ENCODE measurements at places on chromosomes 3 and 15.

DNA sequence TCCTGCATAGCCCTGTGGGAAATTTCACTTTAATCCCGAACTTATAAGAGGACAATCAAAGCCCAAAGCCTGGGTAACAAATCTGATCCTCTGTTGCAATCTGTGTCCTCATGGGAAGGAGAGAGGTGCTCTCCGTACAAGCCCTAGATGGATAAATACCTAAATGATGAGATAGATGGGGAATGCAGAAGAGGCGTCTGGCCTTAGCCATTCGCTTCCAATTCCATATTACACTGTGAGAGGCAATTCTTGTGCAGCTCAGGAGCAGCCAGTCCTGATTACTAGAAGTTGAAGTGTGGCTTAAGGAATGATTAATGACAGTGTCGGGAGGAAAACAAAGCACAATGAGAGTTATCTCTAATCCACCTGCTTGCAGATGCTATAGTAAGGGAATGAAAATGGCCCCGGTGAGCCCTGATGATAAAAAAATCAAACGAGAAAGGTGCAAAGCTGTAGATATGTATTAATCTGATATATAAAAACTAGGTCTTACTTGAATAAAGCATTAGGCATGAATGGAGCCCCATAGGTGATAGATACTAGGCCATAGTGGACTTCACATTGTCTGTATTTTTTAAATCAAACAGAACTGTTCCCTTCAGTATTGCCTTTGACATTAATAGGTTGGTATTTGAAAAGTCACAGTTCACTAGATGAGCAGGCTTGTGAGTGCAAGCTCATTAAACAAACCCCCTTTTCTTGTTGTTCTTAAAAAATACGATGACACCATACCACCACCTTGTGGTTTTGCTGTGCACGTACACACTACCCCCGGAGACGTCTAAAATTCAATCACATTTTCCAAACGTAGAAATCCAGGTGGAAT, 54.2 kb upstream of the TMCO5A start:
- no peak for DNase-seq

- no peak for DNase-seq
Observed at GRCh38 chr3:190048932-190049441, 71.7 kb downstream of the P3H2 start.

- DNase-seq = no peak
Observed at GRCh38 chr3:14147617-14148016, 22.8 kb downstream of the TMEM43 start.

GRCh38 chr3:114770874-114771273, 376.2 kb downstream of the ZBTB20 start:
- no peak for DNase-seq

GRCh38 chr3:123935830-123936229, 25.2 kb downstream of the CCDC14 start:
- no peak for DNase-seq

DNA sequence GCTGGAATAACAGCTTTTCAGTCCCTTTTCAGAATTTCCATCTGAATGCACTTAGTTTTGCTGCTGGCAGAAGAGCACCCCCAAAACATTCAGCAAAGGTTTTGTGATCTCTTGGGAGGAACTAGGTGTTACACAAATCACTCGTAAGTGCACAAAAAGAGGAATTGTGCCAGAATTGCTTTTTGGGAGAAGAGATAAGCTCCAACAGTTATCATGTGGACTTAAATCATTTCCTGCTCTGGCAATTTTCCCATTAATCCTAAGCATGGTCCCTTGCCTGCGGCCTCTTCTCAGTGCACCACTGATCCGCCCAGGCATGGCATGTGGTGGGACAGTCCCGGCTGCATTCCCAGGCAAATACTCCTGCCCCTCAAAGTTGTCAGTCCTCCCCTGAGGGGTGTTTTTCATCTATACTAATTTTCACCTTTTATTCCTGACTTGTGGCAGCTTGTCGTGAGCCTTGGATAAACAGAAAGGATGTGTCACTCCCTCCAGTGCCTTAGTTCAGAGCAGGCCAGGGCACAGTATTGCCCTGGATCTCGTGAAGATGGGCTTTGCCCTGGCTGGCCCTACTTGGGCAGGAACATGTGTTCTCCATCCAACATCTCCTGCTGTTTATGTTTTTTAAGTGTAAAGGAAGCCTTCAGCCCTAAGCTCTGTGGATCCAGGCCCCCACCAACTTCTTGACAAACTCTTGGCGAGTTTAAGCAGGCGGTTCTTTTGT, 44.6 kb upstream of the VILL start:
- no peak for DNase-seq

DNA sequence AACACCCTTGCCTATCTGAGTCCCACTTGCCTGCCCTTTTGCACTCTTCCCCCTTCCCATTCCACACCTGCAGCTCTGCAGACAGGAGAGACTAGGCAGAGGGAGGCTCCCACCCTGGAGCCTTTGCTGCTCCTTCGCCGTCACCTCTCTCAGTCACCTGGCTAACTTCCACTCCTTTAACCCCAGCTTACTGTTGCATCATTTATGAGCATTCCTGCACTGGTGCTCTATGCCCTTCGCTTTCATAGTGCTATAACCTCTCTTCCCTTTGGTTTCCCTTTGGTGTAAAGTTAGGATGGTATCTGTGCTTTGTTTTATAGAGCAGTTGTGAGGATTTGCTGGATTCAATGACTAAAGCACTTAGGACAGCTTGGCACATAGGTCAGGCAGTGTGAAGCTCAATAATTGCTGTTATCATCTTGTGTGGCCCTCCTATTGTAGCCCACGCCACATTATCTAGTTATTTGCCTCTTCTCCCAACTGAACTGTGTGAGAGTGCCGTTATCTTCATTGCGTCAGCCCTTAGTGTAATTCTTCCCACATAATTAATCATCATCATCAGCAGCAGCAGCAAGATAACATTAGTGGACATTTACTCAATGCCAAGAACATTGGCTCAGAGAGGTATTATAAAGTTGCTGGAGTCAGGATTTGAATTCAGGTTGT, 253.9 kb downstream of the CACNA2D3 start:
- no peak for DNase-seq

- DNase-seq = no peak
Observed at GRCh38 chr15:44216958-44217357, 21.9 kb upstream of the FRMD5 start.

DNA sequence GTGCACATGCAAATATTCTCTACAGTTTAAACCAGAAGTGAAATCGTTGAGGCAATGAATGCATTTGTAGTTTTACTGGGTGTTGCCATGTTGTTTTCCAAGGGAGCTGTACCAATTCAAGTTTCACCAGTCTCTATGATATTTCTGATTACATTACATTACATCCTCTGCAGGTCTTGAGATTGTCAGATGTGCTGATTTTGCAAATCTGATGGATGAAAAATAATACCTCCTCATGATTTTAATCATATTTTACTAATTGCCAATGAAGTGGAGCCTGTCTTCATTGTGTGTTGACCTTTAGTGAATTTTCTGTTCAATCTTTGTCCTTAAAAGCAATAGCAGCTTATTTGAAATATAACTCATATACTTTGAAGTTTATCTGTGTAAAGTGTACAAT, 282.4 kb downstream of the NR2F2 start:
- no peak for DNase-seq

DNA sequence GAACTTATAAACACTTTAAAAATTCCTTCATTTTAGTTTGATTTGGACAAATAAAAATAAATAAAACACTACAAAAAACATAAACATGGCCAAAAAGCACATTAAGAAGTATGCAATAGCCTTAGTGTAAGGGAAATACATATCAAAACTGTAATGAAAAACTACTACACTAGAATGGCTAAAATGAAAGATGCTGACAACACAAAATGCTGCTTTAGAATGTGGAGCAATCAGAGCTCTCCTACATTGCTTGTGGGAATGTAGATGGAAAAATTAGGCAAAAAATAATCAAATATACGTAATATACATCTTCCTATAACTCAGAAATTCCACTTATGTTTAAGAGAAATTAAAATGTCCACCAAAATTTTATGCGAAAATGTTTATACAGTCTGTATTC, 96.2 kb downstream of the ABI3BP start:
- DNase-seq = no peak

DNA sequence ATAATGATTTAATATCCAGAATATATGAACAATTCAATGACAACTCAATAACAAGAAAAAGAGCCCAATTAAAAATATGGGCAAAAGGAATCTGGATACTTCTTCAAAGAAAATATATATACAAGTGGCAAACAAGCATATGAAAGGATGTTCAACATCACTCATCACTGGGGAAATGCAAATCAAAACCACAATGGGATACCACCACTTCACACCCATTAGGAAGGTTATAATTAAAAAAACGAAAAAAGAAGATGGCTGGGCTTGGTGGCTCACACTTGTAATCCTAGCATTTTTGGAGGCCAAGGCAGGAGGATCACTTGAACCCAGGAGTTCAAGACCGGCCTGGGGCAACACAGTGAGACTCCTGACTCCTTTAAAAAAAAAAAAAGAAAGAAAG, 4.1 kb downstream of the CCDC12 start:
- no peak for DNase-seq

DNA sequence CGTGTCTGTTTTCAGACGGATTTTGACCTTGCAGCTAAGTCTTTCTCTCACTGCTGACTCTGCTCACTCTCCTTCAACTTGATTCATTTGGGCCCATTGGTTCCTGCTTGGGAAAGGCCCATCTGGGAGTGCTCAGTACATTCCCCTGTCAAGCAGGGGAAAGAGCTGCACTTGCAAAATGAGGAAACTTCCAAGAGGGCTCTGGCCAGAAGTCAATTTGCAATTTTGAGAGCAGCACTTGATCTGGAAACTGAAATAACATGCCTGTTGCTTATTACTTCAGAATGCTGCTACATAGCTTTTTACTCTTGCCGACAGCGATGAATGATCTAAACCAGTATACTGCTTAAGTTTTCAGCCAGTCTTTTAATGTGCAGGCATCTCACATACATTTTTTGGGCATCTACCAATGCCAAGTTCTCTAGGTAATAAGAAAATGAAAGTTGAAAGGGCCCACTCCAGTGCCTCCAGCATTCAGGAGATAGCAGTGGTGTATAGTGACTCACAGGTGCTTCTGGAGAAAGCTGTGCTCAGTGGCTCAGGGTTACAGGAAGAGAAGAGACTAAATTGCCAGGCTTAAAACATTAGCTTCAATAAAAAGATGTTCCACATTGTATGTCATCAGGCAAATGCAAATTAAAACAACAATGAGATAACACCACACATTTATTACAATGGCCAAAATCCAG, 70.1 kb upstream of the RORA start:
- no peak for DNase-seq

Data from caudate nucleus (tissue), 63 donors.